ENCODE measurements at places on chromosomes 6 and 20.

DNA sequence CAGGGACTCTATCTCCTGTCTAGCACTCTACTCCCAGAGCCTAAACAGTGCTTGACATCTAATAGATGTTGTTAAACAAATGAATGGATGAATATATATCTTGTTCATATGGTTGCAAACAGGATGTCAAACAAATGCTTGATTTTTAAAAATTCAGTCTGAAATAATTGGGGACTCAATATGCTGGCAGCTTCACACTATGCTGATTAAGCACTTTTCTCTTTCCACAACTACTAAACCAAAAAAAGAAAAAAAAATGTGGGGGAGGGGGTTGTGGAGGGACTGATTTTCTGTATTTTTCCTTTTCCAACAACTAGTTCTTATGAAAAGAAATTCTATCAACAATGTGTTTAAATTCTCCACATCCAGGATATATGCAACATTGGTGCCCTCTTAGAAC lies 42.9 kb downstream of the SF3B5 start:
- DNase-seq = no peak

- DNase-seq = no peak
These were observed 6.1 kb upstream of the SIRPD start for GRCh38 chr20:1563598-1563997.

GRCh38 chr6:125824946-125825771 lies 34.4 kb downstream of the NCOA7 start:
- no peak for DNase-seq

DNA sequence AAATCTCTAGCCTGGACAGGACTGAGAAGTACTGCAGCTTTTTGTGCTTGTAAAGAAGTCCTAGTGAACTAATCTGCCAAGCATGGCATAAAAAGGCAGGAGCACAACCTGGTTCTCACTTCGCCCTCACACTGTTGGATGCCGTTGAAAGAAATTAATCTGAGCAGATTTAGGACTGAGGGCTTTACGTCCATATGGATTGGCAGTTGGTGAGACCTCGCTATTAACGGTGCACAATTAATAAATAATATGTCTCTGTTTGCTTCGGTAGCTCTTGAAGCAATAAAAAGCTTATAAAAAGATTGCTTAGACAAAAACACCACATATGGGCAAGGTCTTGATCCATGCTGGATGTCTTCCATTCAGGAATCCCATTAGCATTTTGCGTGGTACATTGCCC lies 185.6 kb upstream of the EPHA7 start:
- no peak for DNase-seq

DNA sequence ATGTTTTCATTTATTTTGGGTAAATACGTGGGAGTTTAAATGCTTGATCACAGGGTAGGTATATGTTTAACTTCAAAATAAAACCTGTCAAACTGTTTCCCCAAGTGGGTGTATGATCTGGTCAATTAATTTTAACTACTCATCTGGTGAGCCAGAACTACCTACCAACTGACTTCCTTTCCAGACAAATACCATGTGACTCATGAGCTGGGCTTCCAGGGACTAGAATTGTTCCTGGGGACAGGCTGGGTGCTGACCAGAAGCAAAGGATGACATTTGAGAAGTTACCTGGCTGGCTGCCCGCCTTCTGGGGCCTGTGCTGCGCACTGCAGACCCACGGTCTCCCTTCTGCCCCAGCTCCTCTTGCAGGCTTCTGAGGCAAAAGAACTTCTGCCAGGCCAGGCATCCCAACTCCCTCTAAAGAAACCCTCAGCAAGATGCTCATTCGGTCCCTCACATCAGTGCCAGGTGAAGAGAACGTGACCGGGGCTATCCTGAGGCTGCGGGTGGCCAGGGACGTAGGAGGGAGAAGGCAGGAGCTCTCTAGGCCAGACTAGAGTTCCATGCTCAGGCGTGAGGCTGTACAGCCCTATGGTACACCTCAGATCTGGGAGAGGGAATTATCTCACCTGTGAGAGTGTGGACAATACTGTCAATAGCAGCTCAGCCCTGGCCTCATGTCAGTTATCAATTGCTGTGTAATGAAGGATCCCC lies 103.6 kb downstream of the JPH2 start:
- DNase-seq = no peak

GRCh38 chr20:20363799-20364592 lies 3.9 kb upstream of the INSM1 start:
- no peak for DNase-seq

- no peak for DNase-seq
These were observed 96.0 kb downstream of the HIVEP2 start for GRCh38 chr6:142848976-142849375.

DNA sequence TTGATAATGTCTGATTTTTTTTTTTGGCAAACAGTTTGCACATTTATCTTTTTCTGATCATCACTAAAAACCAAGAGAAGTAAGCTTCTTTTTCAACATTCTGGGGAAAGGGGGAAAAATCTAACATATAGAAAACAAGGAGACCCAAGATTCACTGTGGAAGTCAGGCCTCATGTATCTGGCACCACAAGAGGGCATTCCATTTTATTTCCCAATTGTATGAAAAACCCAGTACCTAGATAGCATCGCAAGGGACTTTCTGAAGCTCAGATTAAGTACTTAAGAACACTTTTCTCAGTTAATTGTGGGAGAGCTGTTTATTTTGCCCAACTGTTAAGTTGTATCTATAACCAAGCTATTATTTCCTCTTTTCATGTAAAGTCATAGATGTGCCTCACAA lies 152.9 kb downstream of the KLHL32 start:
- DNase-seq = no peak

DNA sequence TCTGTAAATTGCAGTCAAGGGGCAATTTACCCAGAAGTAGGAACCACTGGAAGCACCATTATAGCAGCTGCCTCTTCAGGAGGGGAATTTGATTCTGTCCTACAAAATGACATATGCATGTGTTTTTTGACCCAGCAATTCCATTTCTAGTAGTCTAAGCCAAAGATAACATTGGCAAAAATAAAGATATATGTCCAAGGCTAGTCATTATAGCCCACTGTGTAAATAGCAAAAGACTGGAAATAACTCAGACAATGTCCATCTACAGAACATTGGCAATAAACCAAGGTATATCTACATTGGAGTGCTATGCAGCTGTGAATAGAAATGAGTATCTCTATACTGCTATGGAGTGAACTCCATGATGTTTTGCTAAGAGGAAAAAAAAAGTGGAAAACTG lies 12.5 kb upstream of the PANK2 start:
- no peak for DNase-seq

- DNase-seq = no peak
These were observed 6.3 kb downstream of the ZMYND8 start for GRCh38 chr20:47350181-47350550.

DNA sequence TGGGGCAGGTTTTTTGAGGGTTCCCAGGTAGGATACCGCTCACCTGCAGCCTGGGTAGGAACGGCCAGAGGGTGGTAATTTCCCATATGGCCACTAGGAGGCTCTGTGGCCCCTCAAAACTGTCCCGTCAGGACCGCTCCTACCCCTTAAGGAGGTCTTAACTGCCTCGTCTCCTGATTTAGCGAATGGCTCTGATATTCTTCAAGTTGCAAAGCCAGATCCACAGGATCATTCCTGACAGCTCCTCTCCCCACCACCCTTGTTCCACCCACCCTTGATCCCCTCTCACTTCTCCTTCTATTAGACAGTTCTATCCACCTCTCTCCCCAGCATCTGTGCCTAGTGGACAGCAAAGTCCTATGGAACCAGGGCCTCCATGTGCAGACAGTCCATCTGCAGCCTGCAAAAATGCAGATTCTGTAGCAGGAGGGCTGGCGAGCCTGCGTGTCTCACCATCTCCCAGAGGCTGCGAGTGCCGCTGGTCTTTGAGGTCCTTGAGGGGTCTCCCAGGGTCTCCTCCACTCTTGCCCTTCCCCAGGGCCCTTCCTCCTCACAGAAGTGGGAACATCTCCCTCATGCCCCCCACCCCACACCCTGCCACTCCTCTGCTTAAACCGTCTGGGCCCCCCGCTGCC lies 34.3 kb upstream of the ZBP1 start:
- peak; percentile 29 for DNase-seq

DNA sequence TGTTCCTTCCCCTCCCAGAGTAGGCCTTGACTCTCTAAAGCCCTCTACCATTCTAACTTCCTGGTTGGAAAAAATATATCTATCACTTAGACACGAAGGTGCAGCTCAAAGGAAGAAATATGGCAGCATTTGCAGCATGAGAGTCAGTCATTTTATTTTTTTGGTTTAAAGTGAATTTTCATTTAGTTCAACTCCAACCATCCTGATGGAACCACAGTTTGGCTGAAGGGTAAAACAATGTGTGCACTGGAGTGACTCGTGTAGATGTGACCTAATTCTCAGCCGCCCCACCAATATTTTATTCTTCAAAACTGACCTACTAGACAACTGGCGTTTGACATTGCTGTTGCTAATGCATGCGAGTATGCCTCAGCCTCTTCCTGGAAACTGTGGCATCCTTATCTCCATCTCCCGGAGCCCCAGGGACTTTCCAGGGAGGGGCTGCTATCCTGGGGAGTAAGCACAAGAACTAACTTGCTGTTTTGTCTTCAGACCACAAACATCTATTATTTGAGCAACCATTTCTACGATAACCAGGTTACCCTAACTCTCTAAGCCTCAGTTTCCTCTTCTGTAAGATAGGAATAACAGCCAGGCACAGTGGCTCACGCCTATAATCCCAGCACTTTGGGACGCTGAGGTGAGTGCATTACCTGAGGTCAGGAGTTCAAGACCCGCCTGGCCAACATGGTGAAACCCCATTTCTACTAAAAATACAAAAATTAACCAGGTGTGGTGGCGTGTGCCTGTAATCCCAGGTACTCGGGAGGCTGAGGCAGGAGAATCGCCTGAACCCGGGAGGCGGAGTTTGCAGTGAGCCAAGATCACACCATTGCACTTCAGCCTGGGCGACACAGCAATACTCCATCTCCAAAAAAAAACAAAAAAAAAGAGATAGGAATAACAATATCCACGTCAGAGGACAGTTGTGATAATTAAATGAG lies 148.7 kb upstream of the JARID2 start:
- no peak for DNase-seq

DNA sequence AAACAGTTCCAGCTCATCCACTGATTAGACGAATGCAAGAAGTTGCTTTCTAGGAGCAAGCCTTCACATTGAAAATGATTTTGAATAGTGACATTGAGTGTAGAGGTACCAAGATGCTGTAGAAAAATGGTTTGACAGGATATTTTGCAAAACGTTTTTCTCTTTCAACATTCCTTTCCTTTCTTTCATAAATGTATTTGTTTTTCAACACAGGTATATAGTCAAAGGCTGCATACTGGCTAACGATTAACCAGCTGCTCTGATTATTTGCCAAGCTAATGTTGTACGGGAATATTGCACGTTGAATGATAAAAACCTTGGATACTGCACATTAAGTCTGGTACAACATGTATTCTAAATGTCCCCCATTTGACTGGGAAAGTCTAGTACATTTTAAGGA lies 78.8 kb upstream of the TENT5A start:
- no peak for DNase-seq

DNA sequence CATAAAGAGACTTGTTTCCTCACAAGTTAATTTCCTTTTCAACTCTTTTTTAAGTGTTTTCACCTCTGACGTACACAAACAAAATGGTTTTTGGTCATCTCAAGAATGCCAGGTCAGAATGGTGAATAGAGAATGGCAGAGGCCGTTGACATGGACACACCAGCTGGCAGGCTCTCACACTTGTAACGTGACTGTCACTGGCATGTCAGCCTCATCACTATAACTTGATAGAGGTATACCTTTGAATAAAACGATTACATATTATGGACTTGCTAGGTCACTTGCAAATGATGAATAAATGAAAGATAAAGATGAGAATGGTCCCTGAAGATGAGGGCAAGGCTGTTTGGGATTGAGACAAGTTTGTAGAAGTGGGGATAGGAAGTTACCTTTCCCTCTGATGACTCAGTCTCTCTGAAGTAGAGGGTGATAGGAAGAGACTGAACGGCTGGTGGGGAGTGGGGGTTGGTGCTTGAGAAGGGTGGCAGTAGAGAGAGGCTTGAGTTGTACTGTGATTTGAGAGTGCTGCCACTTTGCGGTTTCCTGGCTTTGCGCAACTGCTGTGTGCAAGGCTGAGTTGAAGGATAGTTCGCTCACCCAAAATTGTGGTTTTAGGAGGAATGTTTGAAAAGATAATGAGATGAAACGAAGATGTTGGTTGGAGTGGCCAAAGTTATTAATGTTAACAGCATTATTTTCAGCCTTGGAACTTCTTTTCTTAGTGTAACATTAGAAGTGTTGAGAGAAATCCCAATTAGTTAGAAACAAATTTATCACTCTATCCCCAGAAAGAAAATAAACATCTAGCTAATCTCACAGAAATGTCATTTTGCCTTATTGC lies 30.3 kb downstream of the TBPL1 start:
- peak; percentile 27 for DNase-seq

DNA sequence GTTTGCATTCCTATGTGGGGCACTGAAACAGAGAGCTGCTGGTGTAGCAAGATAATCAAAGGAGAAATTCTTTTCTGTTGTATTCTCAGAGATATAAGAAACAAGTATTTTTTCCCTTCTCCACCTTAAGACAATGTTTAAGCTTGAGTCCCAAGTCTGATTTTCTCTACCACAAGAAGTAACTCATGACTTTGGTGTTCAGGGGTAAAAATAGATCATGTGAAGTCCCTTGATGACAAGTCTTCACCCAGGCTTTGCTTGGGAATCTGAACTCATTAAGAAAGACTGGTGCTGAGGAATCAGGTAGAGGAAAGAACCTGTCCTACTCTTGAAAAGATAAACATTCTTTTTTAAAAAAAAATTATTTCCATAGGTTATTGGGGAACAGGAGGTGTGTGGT lies 205.6 kb downstream of the ALDH8A1 start:
- no peak for DNase-seq

DNA sequence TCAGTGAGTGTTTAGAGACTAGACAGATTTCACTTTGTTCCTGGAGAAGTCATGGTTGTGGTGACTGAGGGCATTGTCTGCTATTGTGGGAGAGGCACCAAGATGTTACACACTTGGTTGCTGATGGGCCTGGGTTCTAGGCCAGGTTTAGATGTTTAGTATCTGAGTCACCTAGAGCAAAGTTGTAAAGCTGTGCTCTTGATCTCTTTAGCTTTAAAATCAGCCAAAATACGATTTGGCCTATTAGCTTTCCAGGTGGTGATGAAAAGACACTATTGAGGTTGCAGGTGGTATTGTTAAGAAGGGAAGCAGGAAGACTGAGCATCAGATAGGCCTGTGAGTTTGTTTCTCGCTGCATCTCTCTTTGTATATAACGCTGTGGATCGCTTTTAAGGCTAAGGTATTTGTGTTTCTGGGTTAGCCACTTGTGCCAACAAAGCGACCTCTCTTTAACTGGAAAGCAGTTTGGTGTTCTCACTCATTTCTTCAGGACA lies 48.6 kb downstream of the FOXO3 start:
- no peak for DNase-seq

- no peak for DNase-seq
These were observed 32.7 kb upstream of the CCND3 start for GRCh38 chr6:41974281-41974825.

Measured in activated CD4-positive, alpha-beta T cell treated with anti-CD3 and anti-CD28 coated beads, Interleukin-2, amount 50 U/mL, for 24 hours (primary cell).